ENCODE measurements at places on chromosomes 1 and 21.

DNA sequence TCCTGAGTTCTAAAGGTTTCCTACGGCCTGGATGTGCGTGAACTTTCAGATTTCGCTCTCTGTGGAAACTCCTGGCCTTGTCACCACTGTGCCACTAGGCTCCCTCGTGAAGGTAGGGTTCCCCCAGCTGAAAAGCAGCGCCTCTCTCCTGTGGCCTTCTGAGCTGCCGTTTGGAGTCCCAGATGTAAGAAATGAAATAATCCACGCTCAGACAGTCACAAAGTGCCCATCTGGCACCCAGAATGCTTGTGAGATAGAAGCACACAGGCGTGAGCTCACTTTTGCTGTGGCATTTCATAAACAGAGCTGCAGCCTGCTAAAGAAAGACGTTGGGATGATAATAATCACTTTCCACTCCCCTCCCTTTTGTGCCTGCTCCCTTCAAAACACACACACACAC lies 65.8 kb downstream of the LMO4 start:
- DNase-seq, result no peak

- DNase-seq, result no peak
Measured at GRCh38 chr1:57007472-57007871, 41.7 kb upstream of the C8B start.

GRCh38 chr1:94303005-94303404 lies 65.6 kb upstream of the ARHGAP29 start:
- DNase-seq, result no peak

GRCh38 chr1:7595336-7595735 lies 175.8 kb upstream of the VAMP3 start:
- no peak for DNase-seq

DNA sequence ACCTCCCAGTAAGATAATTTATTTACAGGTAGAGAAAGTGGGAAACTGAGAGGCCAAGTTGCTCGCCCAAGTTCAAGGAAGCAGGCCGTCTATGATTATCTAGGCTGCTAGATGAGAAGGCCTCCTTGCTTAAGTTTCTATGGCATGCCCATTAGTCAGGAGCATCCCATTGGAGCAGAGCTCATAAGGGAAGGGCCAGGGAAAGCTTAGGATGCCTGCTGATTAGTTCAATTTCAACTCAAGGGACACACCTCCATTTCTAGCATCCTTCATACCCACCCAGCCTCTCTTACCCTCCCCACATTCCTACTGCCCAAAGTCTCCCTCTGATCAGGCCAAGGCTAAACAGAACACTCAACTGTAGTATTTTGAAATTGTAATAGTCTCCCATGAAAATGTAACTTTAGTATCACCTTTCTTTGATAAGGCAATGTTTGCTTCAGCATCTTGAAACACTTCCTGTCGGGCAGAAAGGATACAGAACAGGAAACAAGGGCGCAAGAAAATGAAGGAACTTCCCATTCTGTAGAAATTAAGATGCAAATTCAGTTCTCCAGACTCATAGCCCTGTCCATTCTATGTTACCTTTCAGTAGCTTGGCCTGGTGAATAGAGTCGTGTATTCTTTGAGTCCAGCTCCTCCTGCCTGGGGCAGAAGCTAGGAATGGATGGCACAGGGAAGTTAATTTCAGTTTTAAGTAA lies 46.3 kb upstream of the TARBP1 start:
- no peak for DNase-seq

DNA sequence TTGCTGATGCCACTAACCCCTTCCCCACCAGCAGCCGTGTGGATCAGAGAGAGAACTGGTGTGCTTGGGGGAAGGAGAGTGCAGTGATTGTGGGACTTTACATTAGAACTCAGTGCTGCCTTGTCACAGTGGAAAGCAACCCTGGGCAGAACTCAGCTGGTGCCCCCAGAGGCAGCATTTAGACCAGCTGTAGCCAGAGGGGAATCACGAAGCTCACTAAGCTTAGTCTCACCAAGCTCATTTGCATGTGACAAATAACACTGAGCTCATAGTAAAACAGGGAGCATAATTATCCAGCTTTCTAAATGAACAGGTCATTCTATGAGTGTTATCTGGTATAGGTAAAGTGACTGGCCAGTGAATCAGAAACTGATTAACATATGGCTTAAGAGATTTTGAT lies 9.8 kb upstream of the SMAP2 start:
- DNase-seq, result no peak

DNA sequence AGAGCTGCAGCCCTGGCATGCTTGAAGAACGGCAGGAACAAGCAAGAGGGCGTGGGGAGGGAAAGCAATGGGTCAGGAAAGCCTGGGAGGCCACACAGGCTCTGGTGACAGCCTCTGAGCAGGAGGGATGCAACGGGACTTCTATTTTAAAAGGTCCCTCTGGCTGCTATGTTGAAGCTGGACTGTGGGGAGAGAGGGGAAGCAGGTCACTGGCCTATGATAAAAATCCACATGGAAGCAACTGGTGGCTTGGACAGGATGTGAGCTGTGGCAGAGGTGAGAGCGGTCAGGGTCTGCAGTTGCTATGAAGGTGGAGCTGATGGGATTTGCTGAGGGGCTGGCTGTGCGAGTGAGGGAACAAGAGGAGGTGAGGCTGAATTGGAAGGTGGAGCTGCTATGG lies 11.2 kb downstream of the PADI1 start:
- DNase-seq, result no peak

DNA sequence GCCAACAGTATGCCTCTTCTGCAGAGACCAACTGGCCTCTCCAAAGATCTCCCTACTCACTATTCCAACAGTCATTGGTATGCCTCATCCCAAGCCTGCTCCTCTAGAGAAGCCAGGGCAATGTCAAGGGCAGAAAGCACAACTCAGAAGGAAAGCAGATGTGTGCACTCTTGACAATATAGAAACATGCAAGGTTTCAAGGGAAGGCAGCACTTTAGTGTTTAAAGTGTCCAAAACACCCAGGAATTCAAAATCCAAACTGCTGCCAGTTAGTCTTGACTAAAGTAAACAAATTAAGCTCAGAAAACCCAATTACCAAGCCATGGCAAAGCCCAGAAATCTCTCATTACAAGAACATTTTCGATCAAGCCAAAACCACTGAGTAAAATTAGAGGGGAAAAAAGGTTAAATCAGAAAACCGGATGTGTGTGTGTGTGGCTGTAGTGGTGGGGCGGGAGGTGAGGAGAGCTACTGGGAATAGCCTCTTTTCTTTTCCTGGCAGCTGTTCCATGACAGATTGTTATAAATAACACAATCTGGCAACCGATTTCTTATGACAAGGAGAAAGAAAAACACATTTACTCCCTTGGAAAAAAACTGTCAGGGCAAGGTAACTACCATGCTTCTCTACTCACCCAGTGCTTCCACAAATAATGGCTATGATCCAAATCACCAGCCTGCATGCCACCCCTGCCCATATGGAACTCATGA lies 39.2 kb downstream of the EIF2B3 start:
- no peak for DNase-seq

- no peak for DNase-seq
Measured at GRCh38 chr1:15426492-15427279, 11.6 kb upstream of the CTRC start.

GRCh38 chr21:44687671-44688070 lies 5.7 kb upstream of the KRTAP12-1 start:
- DNase-seq, result no peak
